ENCODE measurements at places on chromosomes 11 and 22.

DNA sequence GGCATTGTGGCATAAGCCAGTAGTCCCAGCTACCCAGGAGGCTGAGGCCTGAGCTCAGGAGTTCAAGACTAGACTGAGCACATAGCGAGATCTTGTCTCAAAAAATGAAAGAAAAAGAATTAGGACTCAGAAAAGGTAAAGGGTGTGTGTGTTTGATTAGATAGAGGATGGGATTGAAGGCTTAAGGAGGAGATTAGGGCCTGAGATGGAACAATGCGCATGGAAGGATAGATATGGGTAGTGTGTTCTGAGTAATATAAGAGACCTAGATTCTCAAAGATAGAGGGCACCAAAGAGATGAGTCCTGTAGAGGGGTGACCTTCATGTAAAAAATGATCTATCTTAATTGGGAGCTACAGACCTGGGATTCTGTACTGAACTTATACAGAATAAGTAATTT lies 17.3 kb upstream of the RAB30 start:
- no peak for DNase-seq

DNA sequence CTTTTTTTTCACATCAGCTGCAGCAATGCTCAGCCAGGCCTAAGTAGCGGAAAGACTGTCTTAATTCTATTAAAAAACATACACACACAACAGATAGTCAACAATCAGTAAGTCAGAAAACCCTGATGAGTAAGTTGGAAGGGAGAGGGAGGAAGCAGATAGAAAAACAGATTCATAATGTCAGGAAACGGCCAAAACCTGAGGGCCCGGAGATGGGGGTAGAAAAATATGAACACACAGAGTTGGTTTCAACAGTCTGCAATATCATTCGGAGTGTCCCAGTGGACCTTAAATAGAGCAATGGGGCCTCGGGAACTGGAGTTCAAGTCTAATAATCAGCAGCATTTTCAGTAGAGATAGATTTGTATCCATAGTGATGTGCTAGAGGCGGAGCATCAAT lies 14.8 kb downstream of the LRRC55 start:
- DNase-seq: no peak

- DNase-seq: no peak
Measured at GRCh38 chr11:19868281-19868821, 155.7 kb downstream of the NAV2 start.

DNA sequence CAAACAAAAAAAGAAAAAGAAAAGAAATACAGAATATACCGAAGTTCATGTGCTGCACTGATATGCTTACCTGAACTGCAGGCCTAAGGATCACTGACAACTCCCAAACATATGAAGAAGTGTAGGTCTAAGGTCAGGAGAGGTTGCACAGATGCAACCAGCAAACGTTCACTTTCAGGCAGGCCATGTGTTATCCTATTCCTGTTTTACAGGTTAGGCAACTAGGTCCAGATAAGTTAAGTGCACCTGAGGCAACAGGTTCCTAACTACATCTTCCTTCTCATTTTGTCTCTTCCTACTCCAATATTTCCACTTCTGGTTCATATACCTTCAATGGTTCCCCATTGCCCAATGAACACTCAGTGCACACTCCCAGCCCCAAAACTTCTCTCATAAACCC lies 15.1 kb downstream of the PI4KA start:
- no peak for DNase-seq

- DNase-seq: no peak
Measured at GRCh38 chr22:35582861-35583670, 34.1 kb downstream of the MB start.

DNA sequence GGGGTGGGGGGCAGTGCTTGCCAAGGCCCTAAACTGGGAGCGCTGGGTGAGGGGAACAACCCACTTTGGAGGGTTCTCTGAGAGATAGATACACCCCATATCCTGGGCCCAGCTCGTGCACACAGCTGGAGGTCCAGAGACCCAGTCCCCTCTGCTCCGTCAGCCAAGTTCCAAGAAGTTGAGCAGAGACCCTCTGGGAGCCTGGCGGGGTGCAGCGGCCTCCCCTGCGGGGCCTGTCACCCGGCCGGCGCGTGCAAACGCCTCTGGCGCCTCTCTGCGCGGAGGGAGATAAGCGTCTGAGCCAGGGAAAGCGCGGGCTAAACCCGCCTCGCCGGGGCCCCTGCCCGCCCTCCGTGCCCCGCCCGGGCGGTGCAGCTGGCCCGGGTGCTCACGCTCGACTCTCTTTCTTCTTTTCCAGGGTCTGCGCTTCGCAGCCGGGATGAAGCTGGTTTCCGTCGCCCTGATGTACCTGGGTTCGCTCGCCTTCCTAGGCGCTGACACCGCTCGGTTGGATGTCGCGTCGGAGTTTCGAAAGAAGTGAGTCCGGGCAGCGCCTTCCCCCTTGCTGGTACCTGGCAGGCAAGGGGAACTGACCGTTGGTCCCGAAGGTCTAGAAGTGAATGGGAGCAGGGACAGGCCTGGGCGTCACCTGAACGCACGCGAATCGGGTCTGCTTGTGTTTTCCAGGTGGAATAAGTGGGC lies 540 bp downstream of the ADM start:
- DNase-seq: no peak

DNA sequence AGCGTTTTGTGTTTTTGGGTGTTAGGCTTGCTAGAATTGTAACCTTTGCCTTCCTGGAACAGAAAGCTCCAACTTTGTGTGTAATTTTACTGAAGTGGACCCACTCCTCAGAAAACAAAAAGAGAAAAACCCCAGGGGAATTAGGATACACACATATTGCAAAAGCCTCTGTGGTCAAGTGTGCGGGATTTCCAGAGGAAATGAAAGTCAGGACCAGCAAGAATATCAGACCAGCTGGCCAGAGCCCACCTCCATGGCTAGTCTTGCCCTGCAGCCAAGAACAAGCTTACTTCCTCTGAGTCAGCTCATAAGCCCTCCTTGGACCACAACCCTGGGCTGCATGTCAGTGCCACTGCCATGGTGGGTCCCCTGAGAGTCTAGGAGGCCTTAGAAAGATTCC lies 37.0 kb upstream of the FTH1 start:
- no peak for DNase-seq

DNA sequence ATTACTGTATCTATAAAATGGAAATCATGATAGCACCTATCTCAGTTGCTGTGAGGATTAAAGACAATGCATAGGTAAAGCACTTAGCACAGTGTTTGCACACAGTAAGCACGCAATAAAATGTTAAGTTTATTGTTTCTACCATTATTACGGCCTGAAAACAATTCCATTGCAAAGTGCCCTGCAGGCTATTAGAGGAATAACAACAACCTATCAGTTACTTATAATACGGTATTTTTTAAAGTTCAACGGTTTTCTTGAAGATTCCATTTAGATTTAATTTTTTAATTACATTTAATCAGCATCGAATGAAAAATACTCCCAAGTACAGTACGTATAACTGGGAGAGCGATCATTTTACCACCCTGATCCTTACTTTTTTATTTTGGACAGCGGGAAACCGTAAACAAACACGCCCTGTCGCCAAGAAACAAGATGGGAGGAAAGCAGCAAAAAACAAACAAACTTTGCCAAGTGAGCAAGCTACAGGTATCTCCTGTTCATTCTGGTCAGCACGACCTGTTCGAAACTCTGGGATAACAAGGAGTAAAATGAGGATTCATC lies 893 bp downstream of the SLC36A4 start:
- no peak for DNase-seq

DNA sequence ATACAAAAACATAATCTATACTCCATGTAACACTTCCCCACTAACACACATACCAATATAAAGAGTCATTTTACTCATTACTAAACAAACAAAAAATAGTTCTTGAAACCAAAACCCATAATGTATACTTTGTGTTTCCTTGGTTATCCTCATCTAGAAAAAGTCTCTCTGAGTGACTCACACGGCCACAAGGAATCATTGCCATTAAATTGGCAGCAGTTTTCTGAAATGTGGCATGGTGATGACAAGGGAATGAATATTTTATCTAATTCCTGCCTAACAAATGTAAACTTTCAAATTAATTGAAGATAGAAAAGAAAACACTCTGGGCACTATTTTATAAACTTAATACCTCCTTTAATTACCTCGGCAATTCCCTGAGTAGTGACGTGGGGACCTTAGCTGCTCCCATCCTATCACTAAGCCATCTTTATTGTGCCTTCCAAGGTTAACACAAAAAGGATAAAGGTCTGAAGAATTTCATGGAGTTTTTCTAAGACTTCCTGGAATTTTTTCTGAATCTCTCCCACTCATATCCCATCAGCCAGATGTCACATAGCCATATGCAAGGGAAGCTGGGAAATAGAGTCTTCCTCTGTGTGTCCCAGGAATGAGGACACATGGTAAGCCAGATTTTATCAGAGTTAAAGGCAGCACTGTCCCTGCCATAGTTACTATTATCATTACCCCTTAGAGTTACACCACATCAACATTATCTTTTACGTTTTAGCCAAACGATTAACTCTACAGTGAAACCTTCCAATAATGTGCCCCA lies 857.2 kb upstream of the TENM4 start:
- DNase-seq: no peak

DNA sequence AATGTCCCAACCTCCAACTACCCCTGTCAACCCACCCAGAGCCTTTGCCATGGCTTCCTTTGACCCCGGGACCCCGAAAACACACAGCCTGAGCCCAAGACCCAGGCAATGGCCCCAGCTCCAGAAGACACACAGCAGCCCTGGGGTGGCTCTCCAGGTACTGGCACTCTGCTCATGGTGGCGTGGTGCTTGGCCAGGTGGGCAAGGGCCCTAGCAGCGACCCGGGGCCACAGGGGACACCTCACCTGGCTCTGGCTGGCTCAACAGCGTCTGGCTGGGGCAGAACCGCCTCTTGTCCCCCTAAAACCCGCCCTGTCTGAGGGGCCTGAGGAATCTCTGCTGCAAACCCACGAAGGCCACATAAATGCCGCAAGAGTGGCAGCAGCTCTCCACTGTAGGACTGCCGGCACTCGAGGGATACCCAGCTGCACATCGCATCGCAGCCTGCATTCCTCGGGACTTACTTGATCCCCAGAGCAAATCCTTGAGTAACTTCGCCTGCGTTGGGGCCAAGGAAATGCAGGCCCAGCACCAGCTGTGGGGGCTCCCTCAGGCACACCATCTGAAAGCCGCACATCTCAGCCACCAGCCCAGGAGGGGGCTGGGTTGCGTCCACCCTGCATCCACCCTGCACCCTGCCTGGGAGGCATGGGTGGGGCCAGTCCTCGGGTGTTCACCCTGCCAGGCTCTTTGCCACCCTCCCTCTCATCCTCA lies 23.1 kb upstream of the GNB1L start:
- DNase-seq: no peak

DNA sequence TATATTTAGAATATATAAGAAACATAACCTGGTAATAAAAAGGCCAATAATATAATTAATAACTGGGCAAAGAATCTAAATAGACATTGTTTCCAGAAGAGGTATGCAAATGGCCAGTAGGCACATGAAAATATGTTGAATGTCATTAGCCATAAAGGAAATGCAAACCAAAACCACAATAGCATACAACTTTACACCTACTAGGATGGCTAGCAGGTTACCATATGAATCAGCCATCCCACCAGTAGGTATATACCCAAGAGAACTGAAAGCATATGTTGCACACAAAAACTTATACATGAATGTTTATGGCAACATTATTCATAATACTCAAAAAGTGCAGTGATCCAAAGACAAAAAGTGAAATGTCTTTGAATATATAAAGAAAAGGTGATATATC lies 2.7 kb upstream of the OR2D2 start:
- no peak for DNase-seq

DNA sequence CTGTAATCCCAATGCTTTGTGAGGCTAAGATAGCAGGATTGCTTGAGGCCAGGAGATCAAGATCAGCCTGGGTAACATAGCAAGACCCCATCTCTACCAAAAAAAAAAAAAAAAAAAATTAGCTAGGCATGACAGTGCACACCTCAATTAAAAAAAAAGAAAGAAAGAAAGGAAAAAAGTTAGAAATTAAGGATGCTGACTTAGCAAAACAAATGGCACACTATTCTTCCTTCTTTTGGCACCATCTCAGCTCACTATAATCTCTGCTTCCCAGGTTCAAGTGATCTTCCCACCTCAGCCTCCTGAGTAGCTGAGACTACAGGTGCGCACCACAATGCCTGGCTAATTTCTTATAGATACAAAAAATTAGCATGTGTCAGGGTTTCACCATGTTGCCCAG lies 33.9 kb downstream of the PC start:
- no peak for DNase-seq

- DNase-seq: no peak
Measured at GRCh38 chr22:18987765-18988164, 51.7 kb upstream of the PRODH start.

GRCh38 chr11:128021349-128022006 lies 565.9 kb downstream of the ETS1 start:
- no peak for DNase-seq

GRCh38 chr22:33842006-33842354 lies 78.3 kb downstream of the LARGE1 start:
- DNase-seq: no peak

DNA sequence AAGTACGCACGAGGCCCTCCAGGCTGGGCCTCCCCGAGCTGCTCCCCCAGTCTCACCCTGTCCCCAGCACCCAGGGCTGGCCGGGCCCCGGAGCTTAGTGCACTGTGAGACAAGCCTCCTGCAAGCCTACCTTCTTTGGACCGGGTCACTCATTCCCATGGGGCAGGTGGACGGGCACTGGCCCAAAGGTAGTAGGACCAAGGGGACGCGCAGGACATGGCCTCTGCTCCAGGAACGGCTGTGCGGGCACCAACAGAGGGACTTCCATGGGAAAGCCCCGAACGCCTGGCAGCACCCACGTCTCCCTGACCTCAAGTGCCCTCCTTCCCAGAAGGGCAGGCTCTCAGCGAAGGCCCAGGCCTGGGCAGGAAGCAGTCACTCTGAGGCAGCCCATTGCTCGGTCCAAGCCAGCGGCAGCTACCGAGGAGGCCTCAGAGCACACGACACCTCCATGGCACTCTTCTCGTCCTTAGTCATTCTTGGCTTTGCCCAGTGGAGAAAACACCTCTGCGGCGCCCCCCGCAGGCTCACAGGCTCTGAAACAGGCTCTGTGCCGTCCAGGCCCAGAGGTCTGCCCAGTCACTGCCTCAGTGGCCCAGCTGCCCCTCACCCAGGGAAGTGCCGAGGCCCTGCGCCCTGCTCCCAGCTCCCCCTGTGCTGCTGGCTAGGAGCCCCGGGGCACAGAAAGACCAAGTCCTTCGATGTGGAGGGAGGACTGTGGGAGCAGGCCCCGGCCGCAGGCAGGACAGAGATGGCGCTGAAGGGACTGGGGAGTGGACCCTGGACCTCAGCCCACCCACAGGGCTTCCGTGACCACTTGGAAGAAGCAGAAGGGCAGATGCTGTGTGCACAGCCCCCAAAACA lies 3.8 kb downstream of the MOB2 start:
- DNase-seq: no peak

- no peak for DNase-seq
Measured at GRCh38 chr11:111736621-111737443, 29.4 kb downstream of the PPP2R1B start.

DNA sequence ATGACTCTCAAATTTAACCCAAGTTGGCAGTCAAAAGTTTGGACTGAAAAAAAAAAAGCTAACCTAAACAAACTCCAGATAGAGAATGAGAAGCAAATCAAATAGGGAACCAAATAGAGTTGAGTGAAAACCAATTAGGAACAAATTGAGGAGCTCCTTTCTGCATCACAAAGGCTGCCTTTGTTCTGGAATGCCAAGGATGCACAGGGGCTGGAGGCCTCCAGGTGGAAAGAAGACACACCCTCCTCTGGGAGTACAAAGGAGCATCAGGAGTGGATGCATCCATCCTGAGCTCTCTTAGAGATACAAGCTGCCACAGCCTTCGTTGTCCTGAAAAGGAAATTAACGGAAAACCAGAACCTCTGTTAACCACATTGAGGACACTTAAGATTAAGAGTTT lies 73.3 kb downstream of the MRGPRX1 start:
- no peak for DNase-seq

GRCh38 chr11:16958833-16959232 lies 55.4 kb downstream of the PLEKHA7 start:
- DNase-seq: no peak

Measured in SIG-M5 (cell line).